ENCODE measurements at places on chromosomes 16 and 17.
A peak's percentile ranks its signal among the peaks of the same experiment; 100 is the strongest.

- no peaks in the 10 kb centered on the region for H3K4me1 ChIP-seq
- DNase-seq, result no peak
- H3K4me3 ChIP-seq, result no peak overlapping the region
- H3K36me3 ChIP-seq, result no peaks in the 10 kb centered on the region
- H3K27ac ChIP-seq, result no peak overlapping the region
Measured at GRCh38 chr17:8766731-8767130, 8.4 kb upstream of the SPDYE4 start.

- peaks cover 42% of the 10 kb centered on the region for H3K27me3 ChIP-seq
- H3K4me1 ChIP-seq, result peaks cover 10% of the 10 kb centered on the region
- no peak overlapping the region for H3K4me3 ChIP-seq
- no peak for DNase-seq
- H3K27ac ChIP-seq, result no peak overlapping the region
- H3K36me3 ChIP-seq, result no peaks in the 10 kb centered on the region
Measured at GRCh38 chr16:10552281-10552680, 28.1 kb downstream of the EMP2 start.

DNA sequence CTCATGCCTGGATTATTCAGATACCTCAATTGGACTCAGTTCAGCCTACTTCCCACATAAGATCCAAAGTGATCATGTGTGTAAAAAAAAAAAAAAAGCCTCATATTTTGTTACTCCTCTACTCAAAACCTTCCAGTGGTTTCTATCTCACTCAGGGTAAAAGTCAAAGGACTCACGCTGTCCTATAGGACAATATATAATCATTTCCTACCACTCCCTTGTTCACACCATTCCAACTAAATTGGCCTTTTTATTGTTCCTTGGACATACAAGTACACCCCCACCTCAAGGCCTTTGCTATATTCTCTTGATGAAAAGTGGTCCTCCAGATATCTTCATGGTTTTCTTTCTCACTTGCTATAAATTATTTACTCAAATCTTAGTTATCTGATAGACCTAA lies 99.2 kb downstream of the USP32 start:
- no peak for DNase-seq
- no peak overlapping the region for H3K27ac ChIP-seq
- no peak overlapping the region for H3K4me3 ChIP-seq
- H3K36me3 ChIP-seq, result peaks cover 45% of the 10 kb centered on the region
- no peaks in the 10 kb centered on the region for H3K27me3 ChIP-seq

DNA sequence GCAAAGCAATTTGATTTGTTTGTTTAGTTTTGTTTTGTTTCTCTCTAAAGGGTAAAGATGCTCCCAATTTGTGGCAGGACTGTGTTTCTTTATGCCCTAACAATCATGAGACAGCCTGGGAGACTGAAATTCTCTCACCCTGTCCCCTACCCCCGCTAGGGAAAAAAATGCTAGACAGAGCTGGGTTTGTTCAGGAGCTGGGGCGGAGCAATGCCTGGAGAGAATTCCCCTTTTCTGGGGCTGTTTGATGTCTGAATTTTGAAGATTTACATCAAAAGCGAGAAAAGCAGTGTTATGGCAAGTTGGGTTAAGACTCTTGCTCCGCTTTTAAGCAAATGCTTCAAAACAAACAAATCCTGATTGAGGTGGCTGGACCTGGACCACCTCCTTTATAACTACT lies 8.4 kb downstream of the MAF start:
- H3K27ac ChIP-seq, result peak overlapping the region; percentile 47
- H3K36me3 ChIP-seq, result peaks cover 39% of the 10 kb centered on the region
- H3K27me3 ChIP-seq, result peaks cover 26% of the 10 kb centered on the region

GRCh38 chr17:9409878-9410277 lies 165.7 kb downstream of the STX8 start:
- H3K27me3 ChIP-seq, result no peaks in the 10 kb centered on the region
- no peak overlapping the region for H3K27ac ChIP-seq
- no peak overlapping the region for H3K4me3 ChIP-seq
- H3K36me3 ChIP-seq, result peaks cover 3% of the 10 kb centered on the region
- no peak for DNase-seq
- H3K4me1 ChIP-seq, result no peaks in the 10 kb centered on the region

- H3K36me3 ChIP-seq, result no peaks in the 10 kb centered on the region
- peak overlapping the region; percentile 79 for H3K27ac ChIP-seq
- peaks cover 40% of the 10 kb centered on the region for H3K4me1 ChIP-seq
Measured at GRCh38 chr16:80569440-80570105, 28.8 kb downstream of the DYNLRB2 start.

DNA sequence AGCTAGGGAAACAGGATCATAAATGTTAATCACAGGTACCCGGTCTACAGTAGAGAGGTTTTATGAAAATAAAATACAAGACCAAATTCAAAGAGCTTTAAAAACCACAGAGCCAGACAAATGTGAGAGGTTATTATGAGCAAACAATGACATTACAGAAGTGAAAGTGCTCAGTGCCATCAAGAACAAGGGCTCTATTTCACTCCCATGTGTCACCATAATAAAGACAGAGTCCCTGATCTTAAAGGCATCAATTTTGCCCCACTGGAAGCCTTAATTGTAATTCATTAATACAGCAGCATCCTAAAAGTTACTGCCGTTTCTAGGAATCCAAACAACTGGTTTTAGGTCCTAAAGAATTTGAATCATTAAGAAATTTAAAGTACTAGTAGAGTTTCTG lies 43.7 kb upstream of the CDRT4 start:
- H3K4me3 ChIP-seq, result no peak overlapping the region
- peaks cover 58% of the 10 kb centered on the region for H3K36me3 ChIP-seq
- no peaks in the 10 kb centered on the region for H3K27me3 ChIP-seq
- H3K4me1 ChIP-seq, result no peaks in the 10 kb centered on the region

- no peak overlapping the region for H3K4me3 ChIP-seq
- no peak overlapping the region for H3K27ac ChIP-seq
- H3K27me3 ChIP-seq, result peaks cover 7% of the 10 kb centered on the region
- H3K4me1 ChIP-seq, result no peaks in the 10 kb centered on the region
Measured at GRCh38 chr17:7756968-7757367, 39.4 kb downstream of the DNAH2 start.

- H3K27me3 ChIP-seq, result no peaks in the 10 kb centered on the region
- DNase-seq, result no peak
- H3K4me1 ChIP-seq, result peaks cover 45% of the 10 kb centered on the region
- peak overlapping the region; percentile 98 for H3K4me3 ChIP-seq
Measured at GRCh38 chr17:16214190-16215001, 938 bp downstream of the NCOR1 start.

GRCh38 chr16:65065031-65065430 lies 56.8 kb downstream of the CDH11 start:
- no peak for DNase-seq
- no peaks in the 10 kb centered on the region for H3K36me3 ChIP-seq
- H3K4me3 ChIP-seq, result no peak overlapping the region
- no peaks in the 10 kb centered on the region for H3K4me1 ChIP-seq

Data from activated T-cell treated with anti-CD3 and anti-CD28 coated beads, Interleukin-2, amount 50 U/mL, for 24 hours (primary cell).